Hepatocyte (in vitro differentiated cells): ENCODE measurements at places on chromosomes 1 and 21. TPM values are rescaled to one million over a fixed set of nuclear protein-coding genes. Genes with fewer than 3 reads are reported as not detected.

Gene SPATA21
- total RNA-seq, result 0.30 TPM in 1 of 2 replicates, not detected in the other

Gene SDF4
- total RNA-seq, result 110 and 156 TPM in 2 replicates

Gene TMEM125
- total RNA-seq, result 28.7 and 29.8 TPM in 2 replicates

Gene MAP3K21
- total RNA-seq, result 6.9 and 9.5 TPM in 2 replicates

Gene TPTE
- not detected in 2 replicates for total RNA-seq

Gene P3H1
- 94.6 and 102 TPM in 2 replicates for total RNA-seq

Gene NPHS2
- total RNA-seq, result not detected in 2 replicates

Gene AGT
- total RNA-seq, result 476 and 505 TPM in 2 replicates

Gene CCDC27
- total RNA-seq, result 0.17 and 0.72 TPM in 2 replicates

Gene TGFB2
- total RNA-seq, result 15.0 and 17.1 TPM in 2 replicates

Gene GJA8
- total RNA-seq, result not detected in 2 replicates

Gene ADCY10
- total RNA-seq, result 0.93 and 1.4 TPM in 2 replicates

Gene THEMIS2
- total RNA-seq, result 0.24 and 1.2 TPM in 2 replicates

Gene LDLRAD1
- 0.28 and 1.7 TPM in 2 replicates for total RNA-seq

Gene S100A7
- total RNA-seq, result 0.60 TPM in 1 of 2 replicates, not detected in the other

Gene NBPF6
- total RNA-seq, result not detected in 2 replicates

Gene DRAXIN
- total RNA-seq, result 0.16 and 0.60 TPM in 2 replicates

Gene CD2
- 0.08 and 0.13 TPM in 2 replicates for total RNA-seq

Gene HMGCS2
- 188 and 207 TPM in 2 replicates for total RNA-seq
